Breast epithelium (tissue), 4 donors: ENCODE measurements at places on chromosomes 6 and 20. TPM values are rescaled to one million over a fixed set of nuclear protein-coding genes. Genes with fewer than 3 reads are reported as not detected.

Gene CRYBG1
- 142 TPM for total RNA-seq

Gene COL19A1
- total RNA-seq: 0.66 TPM

Gene CST2
- not detected for total RNA-seq

Gene RBPJL
- not detected for total RNA-seq

Gene C20orf204
- total RNA-seq: 1.3 TPM

Gene BTN1A1
- not detected for total RNA-seq

Gene MAP3K4
- total RNA-seq: 45.2 TPM

Gene EEF1E1
- total RNA-seq: 39.1 TPM

GRCh38 chr6:27867051-27867944 lies 44.9 kb downstream of the OR2B2 start:
- DNase-seq: peak; percentile 78
- H3K4me1 ChIP-seq: peaks cover 7% of the 10 kb centered on the region
- peak overlapping the region; percentile 33 for H3K27ac ChIP-seq
- no peaks in the 10 kb centered on the region for H3K36me3 ChIP-seq
- peak overlapping the region; percentile 63 for H3K4me3 ChIP-seq
- H3K27me3 ChIP-seq: peaks cover 43% of the 10 kb centered on the region

- no peaks in the 10 kb centered on the region for H3K4me1 ChIP-seq
- no peak overlapping the region for H3K27ac ChIP-seq
- H3K36me3 ChIP-seq: no peaks in the 10 kb centered on the region
These were observed 52.6 kb upstream of the SLC22A1 start for GRCh38 chr6:160069050-160069454.

DNA sequence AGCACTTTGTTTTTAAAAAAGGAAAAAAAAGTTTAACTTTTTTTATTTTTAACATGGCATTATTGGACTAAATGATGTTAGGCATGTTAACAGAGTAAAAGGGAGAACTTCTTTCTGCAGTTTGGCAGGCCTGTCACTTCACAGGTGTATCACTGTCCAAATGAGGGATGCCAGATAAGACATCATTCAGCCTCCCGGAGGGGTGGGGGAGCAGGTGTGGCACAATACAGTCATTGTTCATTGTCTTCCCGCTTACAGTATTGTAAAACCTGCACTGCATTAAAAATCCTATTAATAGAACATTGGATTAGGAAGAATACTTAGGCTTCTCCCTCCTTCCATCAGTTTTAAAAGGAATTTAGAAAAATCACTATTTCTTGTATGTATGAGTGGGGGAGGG lies 80.7 kb downstream of the CARMIL1 start:
- H3K4me3 ChIP-seq: peak overlapping the region; percentile 37
- H3K27ac ChIP-seq: peak overlapping the region; percentile 95
- H3K27me3 ChIP-seq: no peaks in the 10 kb centered on the region
- no peak for DNase-seq
- H3K36me3 ChIP-seq: no peaks in the 10 kb centered on the region

DNA sequence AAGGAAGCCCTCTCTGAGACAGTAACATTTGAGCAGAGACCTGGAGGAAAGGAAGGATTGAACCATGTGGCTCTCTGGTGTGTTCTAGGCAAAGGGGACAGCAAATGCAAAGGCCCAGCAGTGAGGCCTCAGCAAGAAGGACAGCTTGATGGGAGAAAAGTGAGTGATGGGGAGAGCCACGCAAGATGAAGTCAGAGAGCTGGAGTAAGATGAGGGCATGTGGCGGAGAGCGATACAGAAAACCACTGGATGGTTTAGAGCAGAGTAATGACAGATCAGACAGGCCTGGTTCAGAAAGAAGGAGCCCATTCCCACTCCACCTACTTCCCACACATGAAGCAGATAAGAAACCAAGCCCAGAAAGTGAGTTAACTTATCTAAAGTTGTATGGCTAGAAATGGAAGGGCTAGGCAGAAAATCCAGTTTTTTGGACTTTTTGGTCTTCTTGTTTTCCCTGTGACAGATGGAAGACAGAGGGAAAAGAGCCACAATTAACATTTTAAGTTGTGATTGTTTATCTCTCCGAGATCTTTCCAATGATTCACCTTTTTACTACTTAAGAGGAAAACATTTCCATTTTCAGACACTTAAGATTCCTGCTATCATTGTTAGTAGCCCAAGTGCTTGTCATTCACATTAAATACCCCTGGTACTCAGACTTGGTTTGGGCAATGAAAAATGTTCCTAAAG lies 723 bp upstream of the SNPH start:
- H3K4me1 ChIP-seq: no peaks in the 10 kb centered on the region
- no peak for DNase-seq
- H3K4me3 ChIP-seq: peak overlapping the region; percentile 64
- peak overlapping the region; percentile 55 for H3K27ac ChIP-seq

DNA sequence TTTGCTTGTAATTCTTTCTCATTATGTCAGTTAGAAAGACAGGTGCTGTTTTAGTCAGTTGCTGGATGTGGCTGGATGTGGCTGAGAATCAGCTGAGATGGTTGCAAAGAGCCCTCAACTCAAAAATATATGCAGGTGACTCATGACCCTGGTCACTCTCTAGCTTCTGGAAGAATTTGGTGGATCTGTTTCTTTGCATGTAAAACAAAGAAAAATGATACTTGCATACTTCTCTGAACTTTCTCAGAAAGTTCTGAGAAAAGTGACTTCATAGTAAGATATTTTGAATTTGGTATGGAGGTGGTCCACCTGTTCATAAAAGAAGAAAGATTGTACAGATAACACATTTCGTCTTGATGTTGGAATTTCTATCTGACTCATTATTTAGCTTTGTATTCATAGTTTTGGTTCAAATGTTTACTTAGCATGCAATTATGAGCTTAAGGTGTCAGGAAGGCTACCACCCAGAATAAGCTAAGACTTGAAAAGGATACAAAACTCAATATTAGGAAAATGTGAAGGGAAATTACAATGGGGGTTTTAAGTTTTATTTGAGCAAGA lies 163.2 kb upstream of the OLIG3 start:
- no peak overlapping the region for H3K27ac ChIP-seq
- H3K27me3 ChIP-seq: no peaks in the 10 kb centered on the region
- H3K4me1 ChIP-seq: no peaks in the 10 kb centered on the region
- DNase-seq: no peak
- no peak overlapping the region for H3K4me3 ChIP-seq

- no peak for DNase-seq
- no peak overlapping the region for H3K4me3 ChIP-seq
- peaks cover 9% of the 10 kb centered on the region for H3K4me1 ChIP-seq
These were observed 66.7 kb downstream of the TMEM170B start for GRCh38 chr6:11604215-11604614.

- no peak for DNase-seq
- H3K36me3 ChIP-seq: no peaks in the 10 kb centered on the region
- H3K27me3 ChIP-seq: no peaks in the 10 kb centered on the region
- H3K27ac ChIP-seq: no peak overlapping the region
- peaks cover 3% of the 10 kb centered on the region for H3K4me1 ChIP-seq
These were observed 2.8 kb downstream of the PROCR start for GRCh38 chr20:35174458-35175216.

DNA sequence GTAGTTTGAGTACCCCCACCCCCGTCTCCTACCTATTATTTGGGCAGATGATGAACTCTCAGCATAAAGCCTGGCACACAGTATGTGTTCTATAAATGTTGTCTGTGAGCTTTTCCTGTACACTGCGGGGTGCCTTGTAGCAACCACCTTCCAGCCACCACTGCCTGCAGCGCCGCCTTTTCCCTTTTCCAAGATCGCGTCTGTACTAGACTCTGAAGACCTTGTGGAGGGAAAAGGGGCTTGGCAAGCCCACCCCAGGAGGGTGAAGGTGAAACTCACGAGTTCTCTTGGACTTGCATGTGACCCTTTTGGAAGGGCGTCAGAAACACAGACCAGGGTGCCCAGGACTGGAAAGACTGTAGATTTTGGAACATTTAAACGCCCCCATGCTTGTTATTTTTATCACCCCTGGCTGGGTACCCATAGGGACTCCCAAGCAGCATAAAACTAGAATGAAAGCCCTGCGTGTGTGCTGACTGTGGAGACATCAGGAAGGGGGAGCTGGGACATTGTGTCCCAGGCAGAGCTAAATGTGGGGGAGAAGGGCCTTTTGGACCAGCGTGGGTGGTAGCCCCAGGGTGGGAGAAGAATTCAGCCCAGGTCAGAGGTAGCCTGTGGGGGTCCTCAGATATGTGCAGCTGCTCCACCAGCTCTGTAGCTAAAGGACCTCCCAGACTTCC lies 8.3 kb downstream of the BAK1 start:
- H3K4me3 ChIP-seq: peak overlapping the region; percentile 68
- H3K27me3 ChIP-seq: no peaks in the 10 kb centered on the region
- no peak for DNase-seq

- peaks cover 7% of the 10 kb centered on the region for H3K4me1 ChIP-seq
- DNase-seq: no peak
- H3K27ac ChIP-seq: peak overlapping the region; percentile 98
- no peaks in the 10 kb centered on the region for H3K36me3 ChIP-seq
- H3K27me3 ChIP-seq: no peaks in the 10 kb centered on the region
These were observed 11.6 kb upstream of the ELOVL5 start for GRCh38 chr6:53360093-53360912.

DNA sequence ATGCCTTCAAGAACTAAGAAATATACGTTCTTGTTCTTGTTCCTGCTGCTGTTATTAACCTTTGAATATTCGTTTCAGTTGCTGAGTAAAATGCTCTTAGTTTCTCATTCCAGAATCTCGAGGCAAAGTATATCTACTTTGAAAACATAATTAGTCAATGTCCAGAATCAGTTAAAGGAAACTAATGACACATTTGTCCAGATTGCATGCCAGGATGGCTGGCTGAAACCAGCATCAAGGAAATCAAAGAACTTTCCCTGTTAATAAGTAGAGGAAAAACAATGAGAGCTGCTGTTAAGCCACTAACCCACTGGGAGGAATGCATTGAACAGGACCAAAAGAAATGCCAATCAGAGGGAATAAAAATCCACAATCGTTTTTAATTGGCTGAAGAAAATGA lies 196.9 kb downstream of the ALDH8A1 start:
- no peak overlapping the region for H3K4me3 ChIP-seq
- DNase-seq: no peak
- no peak overlapping the region for H3K27ac ChIP-seq

- H3K4me1 ChIP-seq: no peaks in the 10 kb centered on the region
- DNase-seq: no peak
- H3K27ac ChIP-seq: no peak overlapping the region
- no peaks in the 10 kb centered on the region for H3K36me3 ChIP-seq
- H3K27me3 ChIP-seq: no peaks in the 10 kb centered on the region
These were observed 39.9 kb downstream of the SGK1 start for GRCh38 chr6:134278000-134278399.

DNA sequence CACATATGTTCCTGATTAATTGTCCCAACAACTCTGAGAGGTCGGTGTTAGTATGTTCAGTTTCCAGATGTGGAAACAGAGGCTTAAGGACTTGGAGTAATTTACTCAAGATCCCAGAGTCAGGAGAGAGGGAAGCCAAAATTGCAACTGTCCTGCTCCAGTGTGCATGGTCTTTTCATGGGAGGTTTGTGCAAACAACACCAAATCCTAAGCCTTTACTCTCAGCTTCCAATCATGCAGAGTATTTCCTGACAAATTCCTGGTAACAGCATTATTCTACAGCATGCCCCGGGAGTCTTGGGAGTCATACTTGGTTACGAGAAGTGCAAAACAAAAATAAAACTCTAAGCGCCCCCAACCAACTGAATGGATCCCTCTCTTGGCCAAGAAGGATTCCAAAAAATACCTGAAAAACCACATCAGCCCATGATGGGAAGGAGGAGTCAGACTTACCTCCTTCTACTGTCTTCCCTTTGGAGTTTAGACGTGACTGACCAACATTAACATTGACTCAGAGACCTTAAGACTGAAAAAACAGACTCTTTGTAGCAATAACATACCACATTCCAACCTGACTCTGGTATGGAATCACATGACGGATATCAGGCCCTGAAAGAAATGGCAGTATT lies 30.8 kb upstream of the PPP1R3G start:
- H3K4me3 ChIP-seq: no peak overlapping the region
- H3K27me3 ChIP-seq: no peaks in the 10 kb centered on the region
- peak overlapping the region; percentile 72 for H3K27ac ChIP-seq
- no peaks in the 10 kb centered on the region for H3K4me1 ChIP-seq

GRCh38 chr6:4510317-4510716 lies 265.9 kb upstream of the CDYL start:
- no peaks in the 10 kb centered on the region for H3K36me3 ChIP-seq
- H3K4me3 ChIP-seq: no peak overlapping the region
- DNase-seq: no peak
- no peaks in the 10 kb centered on the region for H3K27me3 ChIP-seq
- H3K27ac ChIP-seq: no peak overlapping the region
- no peaks in the 10 kb centered on the region for H3K4me1 ChIP-seq

DNA sequence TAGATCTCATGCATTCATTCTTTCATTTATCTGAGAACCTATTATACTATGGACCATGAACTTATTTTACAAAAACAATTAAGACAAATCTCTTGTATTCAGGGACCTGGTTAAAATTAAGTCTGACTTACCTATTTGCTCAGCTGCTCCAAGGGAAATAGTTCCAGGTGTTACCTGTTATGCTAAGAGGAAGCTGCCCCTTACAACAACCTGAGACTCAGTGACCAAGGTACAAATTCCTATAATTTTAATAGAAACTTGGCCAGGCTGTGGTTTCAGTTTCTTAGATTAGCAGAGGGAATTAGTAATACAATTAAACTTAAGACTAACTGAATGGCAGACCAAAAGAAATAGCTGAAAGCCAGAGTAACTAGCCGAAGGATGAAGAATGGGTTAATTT lies 48.2 kb upstream of the GMPR start:
- no peak for DNase-seq
- H3K4me1 ChIP-seq: no peaks in the 10 kb centered on the region
- H3K27ac ChIP-seq: no peak overlapping the region
- no peak overlapping the region for H3K4me3 ChIP-seq
- no peaks in the 10 kb centered on the region for H3K36me3 ChIP-seq
- H3K27me3 ChIP-seq: no peaks in the 10 kb centered on the region

DNA sequence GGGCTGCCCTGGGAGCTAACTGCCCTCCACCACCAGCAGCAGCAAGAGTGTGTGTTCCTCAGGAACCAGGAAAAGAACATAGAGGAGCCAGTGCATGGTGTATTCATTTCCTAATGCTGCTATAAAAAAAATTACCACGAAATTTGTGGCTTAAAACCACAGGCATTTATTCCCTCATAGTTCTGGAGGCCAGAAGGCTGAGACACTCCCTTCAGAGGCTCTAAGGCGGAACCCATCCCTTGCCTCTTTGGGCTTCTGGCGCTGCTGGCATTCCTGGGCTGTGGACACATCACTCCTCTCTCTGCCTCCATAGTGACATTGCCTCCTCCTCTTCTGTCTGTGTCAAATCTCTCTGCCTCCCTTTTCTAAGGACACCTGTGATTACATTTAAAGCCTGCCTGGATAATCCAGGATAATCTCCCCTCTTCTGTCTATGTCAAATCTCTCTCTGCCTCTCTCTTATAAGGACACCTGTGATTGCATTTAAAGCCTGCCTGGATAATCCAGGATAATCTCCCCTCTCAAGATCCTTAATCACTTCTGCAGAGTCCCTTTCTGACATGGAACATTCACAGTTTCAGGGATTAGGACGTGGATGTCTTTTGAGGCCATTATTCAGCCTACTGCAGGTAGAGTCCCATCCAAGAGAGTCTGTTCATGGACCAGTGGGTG lies 54.7 kb downstream of the NDUFAF5 start:
- no peaks in the 10 kb centered on the region for H3K4me1 ChIP-seq
- no peak overlapping the region for H3K4me3 ChIP-seq
- no peaks in the 10 kb centered on the region for H3K27me3 ChIP-seq
- H3K36me3 ChIP-seq: no peaks in the 10 kb centered on the region
- DNase-seq: no peak
